ENCODE measurements at places on chromosomes 2 and 18. TPM values are rescaled to one million over a fixed set of nuclear protein-coding genes. Genes with fewer than 3 reads are reported as not detected.

DNA sequence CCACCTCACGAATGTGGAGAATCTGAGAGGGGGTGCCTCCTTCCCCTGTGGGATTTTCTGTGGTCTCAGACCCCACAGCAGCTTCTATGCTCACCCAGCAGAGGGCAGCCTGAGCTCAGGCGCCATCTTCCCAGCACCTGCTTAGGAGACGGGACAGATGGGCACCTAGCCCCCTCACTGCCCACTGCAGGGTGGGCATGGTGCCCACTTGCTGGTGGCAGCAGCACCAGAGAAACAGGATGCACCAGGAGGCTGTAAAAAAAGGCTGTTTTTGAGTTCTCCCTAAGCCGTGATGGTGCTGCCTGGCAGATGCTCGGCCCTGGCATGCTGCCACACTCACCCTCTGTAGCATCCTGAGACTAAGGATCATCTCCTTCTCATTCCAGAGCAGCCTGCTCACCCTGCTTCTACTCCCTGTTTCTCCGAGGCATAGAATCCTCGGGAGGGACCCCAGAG lies 19.1 kb upstream of the SLC20A1 start:
- H3K27ac ChIP-seq, result peak overlapping the region; percentile 54
- no peaks in the 10 kb centered on the region for H3K27me3 ChIP-seq
- no peaks in the 10 kb centered on the region for H3K36me3 ChIP-seq
- peaks cover 10% of the 10 kb centered on the region for H3K4me1 ChIP-seq

- H3K36me3 ChIP-seq, result no peaks in the 10 kb centered on the region
- no peak overlapping the region for H3K4me3 ChIP-seq
Observed at GRCh38 chr2:240205348-240205747, 64.9 kb upstream of the OTOS start.

DNA sequence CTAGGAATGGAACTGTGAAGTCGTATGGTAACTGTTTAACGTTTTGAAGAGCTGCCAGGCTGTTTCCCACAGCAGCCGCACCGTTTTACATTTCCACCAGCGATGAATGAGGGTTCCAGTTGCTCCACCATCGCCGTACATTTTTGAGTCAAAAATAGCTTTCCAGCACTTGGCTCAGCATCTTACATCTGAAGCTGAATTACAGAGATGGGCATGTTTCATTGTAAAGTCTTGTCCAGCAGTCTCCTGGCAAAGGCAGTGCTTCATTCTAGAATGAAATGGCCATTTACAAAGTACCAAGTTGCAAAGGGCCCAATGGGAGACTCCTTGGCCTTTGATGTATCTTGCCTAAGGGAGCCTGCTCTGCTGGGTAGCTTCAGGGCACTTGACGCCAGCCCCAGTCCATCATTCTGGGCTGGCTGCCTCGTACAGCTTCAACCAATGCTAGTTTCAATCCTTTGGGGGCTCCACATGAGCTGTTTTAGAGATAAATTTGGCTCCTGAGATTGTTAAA lies 45.1 kb downstream of the ATIC start:
- no peak overlapping the region for H3K4me3 ChIP-seq
- DNase-seq, result no peak
- H3K27me3 ChIP-seq, result no peaks in the 10 kb centered on the region
- no peaks in the 10 kb centered on the region for H3K4me1 ChIP-seq

- no peak overlapping the region for H3K4me3 ChIP-seq
- H3K27me3 ChIP-seq, result no peaks in the 10 kb centered on the region
- H3K36me3 ChIP-seq, result no peaks in the 10 kb centered on the region
- H3K27ac ChIP-seq, result no peak overlapping the region
Observed at GRCh38 chr2:232515639-232516038, 4.5 kb upstream of the PRSS56 start.

DNA sequence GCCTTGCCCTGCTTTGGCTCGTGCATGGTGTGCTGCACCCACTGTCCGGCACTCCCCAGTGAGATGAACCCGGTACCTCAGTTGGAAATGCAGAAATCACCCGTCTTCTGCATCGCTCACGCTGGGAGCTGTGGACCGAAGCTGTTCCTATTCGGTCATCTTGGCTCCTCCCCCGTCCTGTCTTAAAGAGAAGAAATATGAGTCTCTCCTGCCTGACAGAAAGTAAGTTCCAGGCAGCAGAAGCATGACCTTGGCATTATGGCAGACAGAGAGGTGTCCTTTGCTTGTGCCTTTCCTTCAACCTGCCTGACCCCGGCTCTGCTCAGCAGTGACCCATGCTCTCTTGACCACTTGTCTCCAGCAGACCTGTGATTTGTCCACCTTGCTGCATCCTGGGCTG lies 62.5 kb upstream of the CYP1B1 start:
- no peak overlapping the region for H3K4me3 ChIP-seq
- H3K4me1 ChIP-seq, result no peaks in the 10 kb centered on the region

- no peak overlapping the region for H3K4me3 ChIP-seq
- peaks cover 19% of the 10 kb centered on the region for H3K4me1 ChIP-seq
- H3K36me3 ChIP-seq, result no peaks in the 10 kb centered on the region
- H3K27me3 ChIP-seq, result no peaks in the 10 kb centered on the region
- peak overlapping the region; percentile 54 for H3K27ac ChIP-seq
Observed at GRCh38 chr2:218839430-218839829, 7.8 kb upstream of the PRKAG3 start.

- no peak for DNase-seq
- peak overlapping the region; percentile 74 for H3K27ac ChIP-seq
- H3K4me1 ChIP-seq, result peaks cover 59% of the 10 kb centered on the region
Observed at GRCh38 chr18:24197412-24197811, 58.5 kb downstream of the CABYR start.

The WDPCP gene
- 13.7 TPM for total RNA-seq

- no peak overlapping the region for H3K4me3 ChIP-seq
- DNase-seq, result no peak
- no peaks in the 10 kb centered on the region for H3K4me1 ChIP-seq
Observed at GRCh38 chr2:7071916-7072556, 154.8 kb downstream of the RNF144A start.

DNA sequence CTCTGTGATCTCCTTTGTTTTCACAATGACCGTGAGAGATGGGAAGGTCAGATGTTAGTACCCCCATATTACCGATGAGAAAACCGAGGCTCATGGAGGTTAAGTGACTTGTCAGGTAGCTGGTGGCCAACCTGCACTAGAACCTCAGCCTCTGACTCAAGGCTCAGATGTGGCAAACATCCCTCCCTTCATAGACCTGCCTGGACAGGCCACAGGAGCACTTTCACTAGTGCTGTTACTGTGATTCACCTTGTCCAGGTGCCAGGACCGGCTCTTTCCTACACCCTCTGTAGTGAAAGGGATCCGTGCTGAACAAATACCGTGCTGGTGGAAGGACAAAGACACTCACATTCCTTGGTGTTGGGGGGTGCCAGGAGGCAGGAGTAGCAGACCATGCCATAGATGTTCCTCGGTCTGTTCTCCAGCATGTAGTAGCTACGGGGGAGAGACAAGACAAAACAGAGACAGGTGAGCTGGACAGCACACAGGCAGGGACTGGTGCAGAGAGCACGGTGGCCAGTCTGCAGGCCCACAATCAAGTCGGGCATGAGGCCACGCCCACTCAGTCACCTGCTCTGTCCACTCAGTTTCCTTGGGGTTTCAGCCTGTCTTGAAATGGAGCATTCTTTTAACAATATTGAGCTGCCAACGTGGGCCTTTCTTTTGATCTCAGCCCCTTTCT lies 65.9 kb downstream of the EDAR start:
- no peaks in the 10 kb centered on the region for H3K27me3 ChIP-seq
- no peaks in the 10 kb centered on the region for H3K36me3 ChIP-seq
- no peaks in the 10 kb centered on the region for H3K4me1 ChIP-seq
- H3K4me3 ChIP-seq, result no peak overlapping the region
- H3K27ac ChIP-seq, result no peak overlapping the region
- DNase-seq, result no peak

- no peaks in the 10 kb centered on the region for H3K36me3 ChIP-seq
- no peak overlapping the region for H3K4me3 ChIP-seq
- no peak for DNase-seq
- H3K27me3 ChIP-seq, result no peaks in the 10 kb centered on the region
Observed at GRCh38 chr2:6764968-6765723, 100.6 kb downstream of the CMPK2 start.

DNA sequence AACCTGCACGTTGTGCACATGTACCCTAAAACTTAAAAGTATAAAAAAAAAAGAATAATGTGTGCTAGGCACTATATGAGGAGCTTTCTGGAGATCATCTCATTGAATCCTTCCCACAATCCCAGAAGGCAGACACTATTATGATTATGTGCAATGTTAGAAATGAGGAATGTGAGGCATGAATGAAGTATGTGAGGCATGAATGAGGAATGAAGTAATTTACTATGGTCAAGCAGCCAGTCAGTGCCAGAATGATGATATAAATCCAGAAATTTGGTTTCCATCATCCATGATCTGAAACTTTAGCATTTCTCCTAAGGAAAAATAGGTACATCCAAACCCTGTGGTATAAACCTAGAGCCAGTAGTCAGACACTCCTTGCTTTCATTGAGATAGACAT lies 42.0 kb downstream of the CCDC148 start:
- H3K4me1 ChIP-seq, result no peaks in the 10 kb centered on the region
- no peaks in the 10 kb centered on the region for H3K27me3 ChIP-seq
- no peak overlapping the region for H3K27ac ChIP-seq
- DNase-seq, result no peak
- no peak overlapping the region for H3K4me3 ChIP-seq
- no peaks in the 10 kb centered on the region for H3K36me3 ChIP-seq

The FBXO15 gene
- not detected for total RNA-seq

- no peak overlapping the region for H3K27ac ChIP-seq
- no peaks in the 10 kb centered on the region for H3K36me3 ChIP-seq
- H3K27me3 ChIP-seq, result no peaks in the 10 kb centered on the region
Observed at GRCh38 chr18:24725644-24726415, 265.4 kb downstream of the HRH4 start.

GRCh38 chr18:12652861-12653401 lies 5.0 kb downstream of the SPIRE1 start:
- peaks cover 26% of the 10 kb centered on the region for H3K4me1 ChIP-seq
- H3K27me3 ChIP-seq, result no peaks in the 10 kb centered on the region
- peak overlapping the region; percentile 46 for H3K27ac ChIP-seq
- H3K4me3 ChIP-seq, result no peak overlapping the region
- no peaks in the 10 kb centered on the region for H3K36me3 ChIP-seq

DNA sequence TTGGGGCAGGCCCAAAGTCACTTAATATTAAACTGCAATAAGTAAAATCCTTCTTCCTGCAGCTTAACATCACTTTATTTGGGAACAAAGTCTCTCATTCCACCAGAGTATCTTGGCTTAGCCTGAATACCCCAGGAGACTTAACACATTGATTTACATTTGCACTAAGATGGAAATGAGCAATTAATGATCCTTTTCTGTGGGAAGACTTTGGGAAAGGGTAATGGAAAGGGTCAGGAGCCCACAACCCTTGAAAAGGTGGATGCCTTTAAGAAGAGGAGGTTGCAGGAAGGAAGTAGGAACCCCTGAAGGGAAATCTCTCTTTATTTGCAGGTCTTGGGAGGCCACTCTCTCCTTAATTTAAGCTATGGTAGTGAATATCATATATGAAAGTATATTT lies 28.0 kb upstream of the BARD1 start:
- no peak for DNase-seq
- H3K36me3 ChIP-seq, result no peaks in the 10 kb centered on the region
- no peak overlapping the region for H3K27ac ChIP-seq

DNA sequence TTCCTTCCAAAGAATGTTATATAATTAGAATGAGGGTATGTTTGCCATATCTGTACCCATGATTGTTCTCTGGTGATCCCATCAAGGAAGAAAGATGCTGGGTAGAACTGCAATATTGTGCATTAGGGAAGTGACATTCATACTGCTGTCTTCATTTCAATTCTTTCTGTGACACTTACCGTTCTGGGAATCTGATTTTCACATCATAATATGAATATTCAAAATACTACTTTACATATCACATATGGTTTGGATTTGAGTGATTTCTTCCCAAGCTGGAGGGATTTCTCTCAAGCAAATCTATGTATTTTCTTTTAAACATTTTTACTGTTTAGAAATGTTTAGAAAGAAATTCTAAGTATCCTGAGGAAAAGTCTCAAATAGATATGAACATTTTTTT lies 168.4 kb upstream of the DDX18 start:
- H3K27me3 ChIP-seq, result no peaks in the 10 kb centered on the region
- no peak overlapping the region for H3K4me3 ChIP-seq
- H3K27ac ChIP-seq, result no peak overlapping the region
- H3K4me1 ChIP-seq, result no peaks in the 10 kb centered on the region

GRCh38 chr2:17416884-17417391 lies 101.3 kb downstream of the RAD51AP2 start:
- H3K27me3 ChIP-seq, result no peaks in the 10 kb centered on the region
- no peak for DNase-seq
- no peak overlapping the region for H3K27ac ChIP-seq
- no peaks in the 10 kb centered on the region for H3K4me1 ChIP-seq
- no peak overlapping the region for H3K4me3 ChIP-seq
- H3K36me3 ChIP-seq, result no peaks in the 10 kb centered on the region

The MARCO gene
- total RNA-seq, result 1.7 TPM

DNA sequence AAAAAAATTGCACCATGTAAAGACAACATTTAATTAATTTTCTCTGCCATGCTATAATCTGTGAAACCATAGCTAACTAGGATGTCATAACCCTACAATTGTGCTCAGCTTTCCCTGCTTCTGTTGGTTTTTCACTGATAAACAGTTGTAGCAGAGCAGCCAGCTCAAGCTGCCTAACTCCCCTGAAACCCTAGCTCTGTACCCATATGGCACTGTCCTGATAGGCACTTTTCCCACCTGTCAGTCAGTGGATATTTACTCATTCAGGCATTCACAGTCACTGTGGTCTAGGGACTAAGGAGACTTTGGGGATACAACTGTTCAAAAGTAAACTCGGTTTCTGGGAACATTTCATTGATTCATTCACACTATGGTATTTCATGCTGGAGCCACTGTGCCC lies 407.0 kb downstream of the DSEL start:
- no peak overlapping the region for H3K4me3 ChIP-seq
- DNase-seq, result no peak
- no peaks in the 10 kb centered on the region for H3K4me1 ChIP-seq
- no peak overlapping the region for H3K27ac ChIP-seq
- H3K36me3 ChIP-seq, result no peaks in the 10 kb centered on the region
- no peaks in the 10 kb centered on the region for H3K27me3 ChIP-seq

- no peak overlapping the region for H3K27ac ChIP-seq
- peak overlapping the region; percentile 58 for H3K4me3 ChIP-seq
- H3K4me1 ChIP-seq, result peaks cover 6% of the 10 kb centered on the region
- H3K36me3 ChIP-seq, result no peaks in the 10 kb centered on the region
Observed at GRCh38 chr18:79798999-79799370, 1.2 kb downstream of the KCNG2 start.

DNA sequence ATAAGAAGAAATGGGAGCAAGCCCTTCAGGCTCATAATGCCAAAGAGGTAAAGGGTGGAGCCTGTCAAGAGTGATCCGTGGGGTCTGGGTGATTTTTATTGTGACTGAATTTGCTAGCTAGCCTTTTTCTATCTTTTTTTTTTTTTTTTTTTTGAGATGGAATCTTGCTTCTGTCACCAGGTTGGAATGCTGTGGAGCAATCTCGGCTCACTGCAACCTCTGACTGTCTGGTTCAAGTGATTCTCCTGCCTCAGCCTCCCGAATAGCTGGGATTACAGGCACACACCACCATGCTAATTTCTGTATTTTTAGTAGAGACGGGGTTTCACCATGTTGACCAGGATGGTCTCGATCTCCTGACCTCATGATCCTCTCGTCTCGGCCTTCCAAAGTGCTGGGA lies 29.1 kb downstream of the DRC1 start:
- no peak overlapping the region for H3K27ac ChIP-seq
- H3K4me3 ChIP-seq, result no peak overlapping the region
- no peak for DNase-seq
- H3K27me3 ChIP-seq, result no peaks in the 10 kb centered on the region
- H3K36me3 ChIP-seq, result no peaks in the 10 kb centered on the region
- no peaks in the 10 kb centered on the region for H3K4me1 ChIP-seq

- no peaks in the 10 kb centered on the region for H3K27me3 ChIP-seq
- no peak overlapping the region for H3K4me3 ChIP-seq
- peaks cover 25% of the 10 kb centered on the region for H3K4me1 ChIP-seq
Observed at GRCh38 chr2:61658841-61659780, 121.0 kb upstream of the XPO1 start.

The SERPINB12 gene
- total RNA-seq, result not detected

The NR4A2 gene
- 1.5 TPM for total RNA-seq
